Ascending aorta (tissue), 2 donors: ENCODE measurements at places on chromosomes 7 and 10. TPM values are rescaled to one million over a fixed set of nuclear protein-coding genes. Genes with fewer than 3 reads are reported as not detected.

GRCh38 chr10:126876456-126876855 is 28.8 kb upstream of the DOCK1 start:
- DNase-seq, result no peak
- H3K36me3 ChIP-seq, result no peaks in the 10 kb centered on the region
- H3K4me1 ChIP-seq, result no peaks in the 10 kb centered on the region
- no peaks in the 10 kb centered on the region for H3K27me3 ChIP-seq

DNA sequence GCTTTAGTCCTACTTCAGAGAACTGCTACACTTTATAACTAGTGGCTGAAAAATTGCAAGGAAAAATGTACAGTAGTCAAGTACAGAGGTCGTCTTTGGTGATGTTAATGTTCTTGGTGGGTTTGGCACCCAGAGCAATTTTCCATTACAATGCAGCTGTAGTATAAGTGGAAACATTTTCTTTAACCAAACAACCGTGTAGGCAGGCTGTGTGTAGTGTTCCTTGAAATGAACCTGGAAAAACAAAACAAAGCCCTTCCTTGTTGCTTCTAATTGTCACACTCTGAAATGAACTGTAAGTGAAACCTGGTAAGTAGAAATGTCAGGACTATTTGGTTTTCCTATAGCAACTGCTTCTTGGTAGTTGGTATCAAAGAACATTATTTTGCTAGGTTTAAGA is 256.9 kb downstream of the MDFIC start:
- no peak overlapping the region for H3K4me3 ChIP-seq
- no peak for DNase-seq
- H3K27ac ChIP-seq, result no peak overlapping the region
- H3K36me3 ChIP-seq, result no peaks in the 10 kb centered on the region
- H3K4me1 ChIP-seq, result no peaks in the 10 kb centered on the region

DNA sequence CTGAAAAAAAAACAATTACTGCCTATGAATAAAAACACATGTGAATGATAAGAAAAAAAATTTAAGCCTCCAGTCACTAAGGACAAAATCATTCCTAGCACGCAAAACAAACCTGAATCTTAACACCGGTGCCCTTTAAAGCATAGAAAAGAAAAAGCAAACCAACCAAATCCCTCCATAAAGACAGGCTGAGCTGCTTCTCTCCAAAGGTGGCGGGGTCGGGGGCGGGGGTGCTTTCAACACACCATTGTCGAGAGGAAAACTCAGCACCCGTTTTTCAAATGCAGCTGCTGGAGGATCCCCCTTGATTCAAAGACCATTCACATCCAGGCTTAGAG is 1.4 kb downstream of the ST8SIA6 start:
- H3K4me3 ChIP-seq, result peak overlapping the region; percentile 70
- no peaks in the 10 kb centered on the region for H3K27me3 ChIP-seq
- H3K36me3 ChIP-seq, result no peaks in the 10 kb centered on the region
- no peak for DNase-seq

- no peak overlapping the region for H3K4me3 ChIP-seq
- no peaks in the 10 kb centered on the region for H3K36me3 ChIP-seq
Measured at GRCh38 chr7:44376429-44377133, 51.2 kb upstream of the CAMK2B start.

DNA sequence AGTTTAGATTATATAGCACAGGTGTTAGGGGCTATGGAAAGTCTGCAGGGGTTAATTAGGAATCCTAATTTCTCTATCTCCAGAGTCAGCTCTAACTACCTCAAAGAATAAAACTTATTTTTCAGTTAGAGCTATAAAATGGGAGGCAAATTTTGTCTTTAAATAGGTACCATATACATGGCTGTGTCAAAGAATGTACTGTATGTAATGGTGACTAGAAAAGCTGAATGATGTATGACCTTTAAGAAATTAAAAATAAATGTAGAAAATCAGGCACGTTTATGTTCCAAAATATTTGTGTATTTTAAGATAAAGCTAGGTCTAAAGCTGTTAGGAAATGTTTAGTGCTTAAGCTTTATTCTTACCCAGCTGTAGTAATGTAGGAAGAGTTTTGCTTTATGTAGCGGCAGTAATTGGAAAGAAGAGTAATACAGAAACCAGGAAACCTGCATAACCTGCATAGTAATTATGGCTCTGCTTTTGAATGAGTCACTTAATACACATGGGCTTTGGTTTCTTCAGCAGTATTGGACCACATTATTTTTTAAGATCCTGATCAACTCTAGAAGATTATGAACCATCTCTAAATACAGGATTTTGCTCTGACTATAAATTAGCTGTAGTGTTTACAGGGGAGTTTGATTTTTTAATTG is 85.0 kb downstream of the KMT2E start:
- peaks cover 35% of the 10 kb centered on the region for H3K36me3 ChIP-seq
- no peak for DNase-seq
- H3K4me3 ChIP-seq, result no peak overlapping the region
- no peaks in the 10 kb centered on the region for H3K4me1 ChIP-seq
- H3K27ac ChIP-seq, result no peak overlapping the region

- peaks cover 11% of the 10 kb centered on the region for H3K36me3 ChIP-seq
- no peak for DNase-seq
- H3K27ac ChIP-seq, result peak overlapping the region; percentile 98
- H3K4me1 ChIP-seq, result no peaks in the 10 kb centered on the region
Measured at GRCh38 chr10:75399461-75400162, 2.0 kb downstream of the ZNF503 start.

DNA sequence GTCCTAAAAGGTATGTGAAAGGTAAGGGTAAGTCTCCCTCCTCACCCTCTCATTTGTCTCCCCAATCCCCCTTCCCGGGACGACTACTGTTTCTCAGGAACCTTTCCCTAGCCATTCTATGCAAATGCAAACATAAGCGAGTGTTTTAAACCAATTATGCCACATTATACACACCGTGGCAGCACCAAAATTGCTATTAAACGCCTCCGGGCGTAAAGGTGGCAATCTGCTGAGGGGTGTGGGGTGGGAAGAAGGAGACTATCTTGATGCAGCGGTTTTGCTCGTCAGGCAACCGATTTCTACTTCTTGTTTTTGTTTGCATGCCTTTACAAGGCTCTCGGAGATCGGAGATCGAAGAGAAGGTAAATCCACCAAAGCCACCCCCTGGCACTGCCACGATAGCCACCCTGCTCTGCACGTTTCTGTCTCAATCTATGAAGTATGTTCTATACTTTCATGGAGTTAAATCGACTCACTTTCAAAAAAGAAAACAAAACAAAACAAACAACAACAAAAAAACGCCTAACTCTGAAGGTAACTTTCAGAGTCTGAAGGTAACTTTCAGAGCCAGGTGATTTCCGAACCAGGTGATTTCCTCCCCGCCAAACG is 46.0 kb upstream of the CDK1 start:
- no peak for DNase-seq
- H3K36me3 ChIP-seq, result no peaks in the 10 kb centered on the region
- H3K27ac ChIP-seq, result no peak overlapping the region

GRCh38 chr7:158252081-158252836 is 335.4 kb downstream of the PTPRN2 start:
- DNase-seq, result no peak
- no peaks in the 10 kb centered on the region for H3K36me3 ChIP-seq
- no peak overlapping the region for H3K27ac ChIP-seq
- no peaks in the 10 kb centered on the region for H3K4me1 ChIP-seq

DNA sequence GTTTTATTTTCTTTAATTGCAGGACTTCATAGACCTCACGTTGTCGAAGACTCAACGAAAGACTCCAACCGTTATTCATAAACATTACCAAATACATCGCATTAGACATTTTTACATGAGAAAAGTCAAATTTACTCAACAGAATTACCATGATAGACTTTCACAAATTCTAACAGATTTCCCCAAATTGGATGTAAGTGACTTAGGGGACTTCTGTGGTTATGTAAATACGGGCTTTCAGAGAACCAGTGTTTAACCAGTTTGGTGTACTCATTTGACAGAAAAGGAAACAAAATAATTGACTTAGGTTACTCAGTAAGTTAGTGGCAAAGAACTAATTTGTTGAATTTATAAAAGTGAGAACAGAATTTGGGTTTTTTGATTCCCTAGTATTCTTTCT is 4.2 kb downstream of the GTPBP4 start:
- H3K4me3 ChIP-seq, result no peak overlapping the region
- peaks cover 5% of the 10 kb centered on the region for H3K4me1 ChIP-seq
- peaks cover 40% of the 10 kb centered on the region for H3K36me3 ChIP-seq
- DNase-seq, result no peak
- H3K27me3 ChIP-seq, result no peaks in the 10 kb centered on the region

- no peaks in the 10 kb centered on the region for H3K36me3 ChIP-seq
- peak; percentile 41 for DNase-seq
- no peaks in the 10 kb centered on the region for H3K27me3 ChIP-seq
- H3K27ac ChIP-seq, result no peak overlapping the region
- no peak overlapping the region for H3K4me3 ChIP-seq
- H3K4me1 ChIP-seq, result no peaks in the 10 kb centered on the region
Measured at GRCh38 chr10:12512332-12513002, 163.1 kb downstream of the CAMK1D start.

DNA sequence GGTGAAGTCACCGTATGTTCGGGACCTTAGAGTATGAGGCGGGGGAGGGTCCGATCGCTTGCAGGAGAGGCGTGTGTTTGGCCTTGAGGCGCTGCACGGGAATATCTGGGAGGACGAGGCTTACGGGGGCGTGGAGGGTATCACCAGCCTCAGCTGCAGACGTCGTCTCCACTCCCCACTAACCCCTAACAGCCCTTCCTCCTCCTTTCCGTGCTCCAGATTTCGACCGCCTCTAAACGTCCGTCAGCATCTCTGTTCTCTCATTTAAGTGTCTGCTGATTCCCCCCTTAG is 23.5 kb upstream of the ZNF12 start:
- peaks cover 19% of the 10 kb centered on the region for H3K36me3 ChIP-seq
- H3K27ac ChIP-seq, result peak overlapping the region; percentile 73
- no peak for DNase-seq
- no peaks in the 10 kb centered on the region for H3K27me3 ChIP-seq
- H3K4me1 ChIP-seq, result no peaks in the 10 kb centered on the region

DNA sequence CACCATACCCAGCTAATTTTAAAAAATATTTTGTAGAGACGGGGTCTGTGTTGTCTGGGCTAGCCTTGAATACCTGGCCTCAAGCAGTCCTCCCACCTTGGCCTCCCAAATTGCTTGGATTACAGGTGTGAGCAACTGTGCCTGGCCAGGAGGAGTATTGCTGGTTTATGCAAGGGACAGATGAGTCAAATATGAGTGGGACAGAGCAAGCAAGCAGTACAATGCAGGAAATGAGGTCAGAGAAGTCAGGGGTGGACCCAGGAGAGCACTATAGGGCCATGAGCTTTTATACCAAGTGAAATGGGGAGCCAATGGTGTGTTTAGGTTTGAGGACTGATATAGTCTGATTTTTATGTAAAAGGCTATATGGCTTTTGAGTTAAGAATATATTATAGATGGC is 6.3 kb downstream of the TSPAN13 start:
- H3K27me3 ChIP-seq, result no peaks in the 10 kb centered on the region
- no peak overlapping the region for H3K4me3 ChIP-seq
- no peaks in the 10 kb centered on the region for H3K36me3 ChIP-seq
- H3K4me1 ChIP-seq, result no peaks in the 10 kb centered on the region
- DNase-seq, result no peak
- H3K27ac ChIP-seq, result no peak overlapping the region

DNA sequence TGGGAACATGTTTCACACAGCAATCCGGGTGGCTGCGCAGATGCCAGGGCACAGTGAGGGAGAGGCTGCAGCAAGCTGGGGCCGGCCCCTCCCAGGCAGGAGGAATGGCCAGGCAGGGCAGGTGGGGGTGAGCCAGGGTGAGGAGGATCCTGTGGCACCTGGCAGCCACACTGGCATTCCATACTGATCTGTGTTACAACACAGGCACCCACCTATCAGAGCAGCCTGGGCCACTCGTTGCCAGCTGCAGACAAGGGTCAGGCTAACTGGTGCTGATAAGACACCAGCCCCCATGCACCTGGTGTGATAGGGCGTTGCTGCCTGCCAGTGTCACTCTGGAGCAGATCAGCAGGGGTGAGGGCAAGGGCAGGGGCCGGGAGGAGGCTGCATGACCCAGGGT is 16.6 kb upstream of the RET start:
- no peak for DNase-seq
- no peaks in the 10 kb centered on the region for H3K27me3 ChIP-seq

GRCh38 chr7:48426966-48427555 is 255.8 kb downstream of the ABCA13 start:
- no peaks in the 10 kb centered on the region for H3K27me3 ChIP-seq
- no peaks in the 10 kb centered on the region for H3K4me1 ChIP-seq
- no peak overlapping the region for H3K27ac ChIP-seq
- no peak for DNase-seq

DNA sequence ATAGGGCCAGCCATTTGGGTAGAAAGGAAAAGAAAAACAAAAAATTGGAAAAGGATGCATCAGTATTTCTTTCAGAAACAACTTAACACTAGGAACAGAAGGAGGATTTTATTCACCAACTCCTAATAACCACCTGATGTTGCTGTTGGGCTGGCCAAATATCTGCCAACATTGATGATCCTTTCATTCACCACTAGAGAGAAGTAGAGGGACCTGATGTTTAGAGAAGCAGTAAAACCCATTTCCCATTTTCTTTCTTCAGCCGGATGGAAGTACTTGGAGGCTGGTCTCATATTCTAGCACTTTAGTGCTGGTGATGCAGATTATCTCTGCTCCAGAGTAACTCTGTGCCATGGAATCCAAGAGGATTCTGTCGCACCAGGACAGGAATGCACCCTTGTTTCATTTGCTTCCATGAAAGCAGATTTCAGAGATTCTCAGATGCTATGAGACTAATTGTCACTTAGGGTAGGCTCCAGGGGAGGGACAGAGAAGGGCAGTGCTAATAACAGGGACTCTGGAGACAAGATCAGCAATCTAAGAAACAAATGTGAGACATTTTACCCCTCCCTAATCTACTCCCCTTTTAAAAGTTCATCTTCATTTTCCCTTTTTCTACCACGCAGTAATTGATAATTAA is 3.1 kb downstream of the KLLN start:
- H3K27ac ChIP-seq, result peak overlapping the region; percentile 92
- peak; percentile 69 for DNase-seq
- H3K27me3 ChIP-seq, result no peaks in the 10 kb centered on the region
- no peak overlapping the region for H3K4me3 ChIP-seq
- no peaks in the 10 kb centered on the region for H3K4me1 ChIP-seq

DNA sequence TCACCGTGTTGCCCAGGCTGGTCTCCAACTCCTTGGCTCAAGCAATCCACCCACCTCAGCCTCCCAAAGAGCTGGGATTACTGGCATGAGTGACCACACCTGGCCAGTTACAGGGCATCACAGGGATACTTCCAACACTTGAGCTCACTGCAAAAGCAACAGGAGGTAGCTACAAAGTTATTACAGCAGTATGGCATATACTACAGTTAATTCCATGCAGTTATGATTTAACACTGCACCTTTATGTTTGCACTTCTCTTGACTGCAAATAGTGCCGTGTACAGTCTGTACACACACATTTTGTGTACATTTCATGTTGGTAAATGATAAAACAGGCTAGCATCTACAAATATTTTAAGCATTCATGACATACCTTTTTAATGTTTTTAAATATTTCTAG is 21.3 kb downstream of the SRPK2 start:
- H3K36me3 ChIP-seq, result no peaks in the 10 kb centered on the region
- H3K4me1 ChIP-seq, result no peaks in the 10 kb centered on the region
- H3K27ac ChIP-seq, result no peak overlapping the region
- no peaks in the 10 kb centered on the region for H3K27me3 ChIP-seq
- no peak for DNase-seq
- H3K4me3 ChIP-seq, result no peak overlapping the region

Gene FZD8
- 23.0 TPM for total RNA-seq

Gene OPALIN
- total RNA-seq, result not detected

Gene DNMBP
- 15.9 TPM for total RNA-seq

Gene CHST12
- total RNA-seq, result 79.4 TPM

Gene RBP4
- 58.0 TPM for total RNA-seq

Gene TET1
- 3.9 TPM for total RNA-seq

Gene CUZD1
- total RNA-seq, result not detected

Gene UNCX
- not detected for total RNA-seq

Gene TSPAN15
- total RNA-seq, result 31.9 TPM
